Upper lobe of left lung (tissue), 6 donors: ENCODE measurements at places on chromosomes 7 and 10. TPM values are rescaled to one million over a fixed set of nuclear protein-coding genes. Genes with fewer than 3 reads are reported as not detected.
A peak's percentile ranks its signal among the peaks of the same experiment; 100 is the strongest.

Gene AP3M1
- 20.7 TPM for total RNA-seq

Gene GHRHR
- total RNA-seq, result 0.67 TPM

Gene NRG3
- total RNA-seq, result not detected

Gene DNAH11
- total RNA-seq, result 4.2 TPM

Gene LRRD1
- 0.20 TPM for total RNA-seq

Gene DLX5
- total RNA-seq, result not detected

Gene CCL24
- 7.6 TPM for total RNA-seq

Gene OPALIN
- total RNA-seq, result not detected

Gene FAM25G
- not detected for total RNA-seq

Gene GNAT3
- total RNA-seq, result not detected

Gene PLA2G12B
- total RNA-seq, result 12.2 TPM

Gene PHYHIPL
- not detected for total RNA-seq

DNA sequence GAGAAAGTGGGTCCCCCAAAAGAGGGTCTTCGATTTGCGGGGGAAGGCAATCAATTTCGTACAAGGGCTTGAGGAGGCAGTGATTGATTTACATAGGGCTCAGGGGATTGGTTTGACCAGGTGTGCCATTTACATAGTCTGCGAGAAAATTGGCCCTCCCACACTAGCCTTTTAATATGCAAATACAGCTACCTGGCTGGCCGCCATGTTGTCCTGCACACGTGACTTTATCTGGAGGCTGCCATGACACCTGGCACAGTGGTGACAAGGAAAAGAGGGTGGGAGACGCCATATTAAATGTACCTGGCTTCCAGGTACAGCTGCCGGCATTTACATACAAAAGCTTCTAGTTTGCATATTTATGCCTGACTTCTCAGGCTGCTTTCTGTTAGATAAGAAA, 1577.2 kb upstream of the LRRTM3 start:
- DNase-seq, result no peak

DNA sequence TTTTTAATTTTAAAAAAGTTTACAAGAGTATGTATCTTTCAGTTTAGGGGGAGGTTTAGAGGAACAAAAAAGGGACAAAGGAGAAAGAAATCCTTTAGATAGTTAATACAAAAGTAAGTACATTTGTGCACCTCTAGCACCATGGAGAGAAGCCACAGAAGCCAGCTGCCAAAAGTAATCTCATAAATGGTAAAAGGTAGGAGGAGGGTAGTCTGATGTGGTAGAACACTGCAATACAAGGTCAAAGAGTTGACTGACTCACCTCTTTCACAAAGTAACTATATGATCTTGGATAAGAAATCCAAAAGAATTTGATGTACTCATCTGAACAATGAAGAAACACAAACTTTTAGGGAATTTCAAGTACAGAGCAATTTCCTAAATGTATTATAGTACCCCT, 68.1 kb downstream of the CNOT4 start:
- DNase-seq, result no peak

- DNase-seq, result no peak
Observed at GRCh38 chr10:91598211-91598977, 34.5 kb downstream of the PPP1R3C start.

GRCh38 chr10:78904196-78904595, 164.6 kb upstream of the ZMIZ1 start:
- no peak for DNase-seq

GRCh38 chr7:4108951-4109350, 573.1 kb upstream of the FOXK1 start:
- no peak for DNase-seq

- peak; percentile 99 for DNase-seq
Observed at GRCh38 chr7:129825209-129825970, 127.4 kb downstream of the UBE2H start.

- no peak for DNase-seq
Observed at GRCh38 chr7:17274551-17275245, 23.8 kb upstream of the AHR start.

GRCh38 chr7:55641273-55641691, 69.0 kb upstream of the VOPP1 start:
- peak; percentile 30 for DNase-seq

GRCh38 chr7:143460271-143460979, 17.2 kb downstream of the TAS2R60 start:
- DNase-seq, result no peak

- no peak for DNase-seq
Observed at GRCh38 chr7:8155836-8156235, 106.1 kb downstream of the ICA1 start.

GRCh38 chr7:5598261-5598761, 174.7 kb upstream of the TNRC18 start:
- peak; percentile 55 for DNase-seq

- peak; percentile 67 for DNase-seq
Observed at GRCh38 chr7:55019191-55019690, 424 bp downstream of the EGFR start.

DNA sequence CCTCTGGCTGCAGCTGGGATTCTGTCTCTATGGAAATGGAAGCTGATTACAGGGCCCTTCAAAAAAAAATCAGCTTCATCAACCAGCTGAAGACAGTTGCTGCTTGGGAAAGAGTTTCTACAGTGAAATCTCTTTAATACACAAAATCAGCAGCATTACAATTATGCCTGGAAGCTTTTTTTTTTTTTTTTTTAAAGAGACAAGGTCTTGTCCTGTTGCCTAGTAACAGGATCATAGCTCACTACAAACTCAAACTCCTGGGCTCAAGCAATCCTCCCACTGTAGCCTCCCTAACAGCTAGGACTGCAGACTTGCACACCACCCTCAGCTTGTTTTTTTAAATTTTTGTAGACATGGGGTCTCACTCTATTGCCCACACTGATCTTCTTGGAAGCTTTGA, 94.5 kb downstream of the OR13A1 start:
- DNase-seq, result no peak

GRCh38 chr10:48469516-48470020, 135.3 kb downstream of the ARHGAP22 start:
- DNase-seq, result no peak

DNA sequence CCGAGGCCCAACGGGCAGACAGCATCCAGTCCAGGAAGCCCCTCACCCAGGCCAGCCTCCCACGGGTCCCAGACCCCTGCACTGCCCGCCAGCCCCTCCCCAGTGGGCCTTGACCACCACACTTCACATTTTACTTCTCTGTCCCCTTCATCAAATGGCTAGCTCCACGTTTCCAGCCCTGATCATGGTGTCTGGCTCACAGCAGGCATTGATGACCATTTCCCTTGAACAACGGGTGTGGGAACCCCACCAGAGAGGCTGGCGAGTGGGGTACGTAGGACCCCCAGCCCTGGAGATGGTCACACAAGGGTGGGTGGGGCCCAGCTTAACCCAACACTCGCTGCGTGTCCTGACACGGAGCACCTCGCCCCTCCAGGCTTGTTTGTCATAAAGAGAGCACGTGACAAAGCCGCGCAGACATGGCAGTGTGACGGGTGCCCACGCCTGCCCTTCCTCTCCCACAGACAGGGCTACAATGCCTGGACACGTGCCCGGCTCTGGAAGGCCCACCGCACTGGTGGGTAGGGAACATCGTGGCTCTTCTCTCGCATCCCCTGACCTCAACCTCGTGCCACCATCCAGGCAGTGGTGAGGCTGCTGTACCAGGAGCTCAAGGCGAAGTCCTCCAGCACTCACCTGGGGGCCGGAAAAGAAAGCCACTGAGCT, 267.7 kb downstream of the MAD1L1 start:
- no peak for DNase-seq

- no peak for DNase-seq
Observed at GRCh38 chr10:70311698-70312097, 27.9 kb upstream of the NPFFR1 start.

- no peak for DNase-seq
Observed at GRCh38 chr10:37821237-37821636, 36.2 kb downstream of the ZNF248 start.

GRCh38 chr7:7761340-7761973, 43.0 kb upstream of the RPA3 start:
- no peak for DNase-seq

- DNase-seq, result no peak
Observed at GRCh38 chr7:140609646-140610045, 31.0 kb downstream of the DENND2A start.

DNA sequence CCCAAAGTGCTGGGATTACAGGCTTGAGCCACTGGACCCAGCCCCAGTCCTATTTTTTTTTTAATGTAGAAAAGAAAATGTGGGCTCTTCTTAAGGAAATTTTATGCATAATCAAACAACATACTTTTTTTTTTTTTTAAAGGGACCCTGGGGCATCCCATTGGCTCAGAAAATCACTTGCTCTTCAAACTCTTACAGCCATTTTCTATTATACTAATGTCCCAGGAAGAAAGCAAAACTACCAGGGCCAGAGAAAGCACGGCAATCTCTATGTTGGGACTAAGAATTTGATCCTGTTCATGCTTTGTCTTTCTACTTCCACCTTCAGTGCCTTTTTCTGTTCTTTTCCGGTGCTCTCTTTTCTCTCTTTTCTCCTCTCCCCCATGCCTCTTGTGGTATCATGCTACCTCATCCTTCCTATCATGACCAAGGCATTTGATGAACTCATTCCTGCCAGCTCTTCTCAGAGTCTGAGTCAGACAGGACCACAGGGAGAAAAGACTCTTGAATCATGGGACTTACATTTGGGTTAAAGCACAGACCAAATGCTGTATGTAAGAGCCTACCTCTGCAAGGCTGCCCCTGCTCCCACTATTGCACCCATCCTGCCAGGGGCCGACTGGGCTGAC, 76.4 kb upstream of the CCNY start:
- no peak for DNase-seq

- no peak for DNase-seq
Observed at GRCh38 chr7:150731916-150732315, 5.3 kb upstream of the GIMAP5 start.

GRCh38 chr10:55653531-55653930, 707.5 kb downstream of the ZWINT start:
- no peak for DNase-seq

GRCh38 chr10:100736809-100737354, 8.5 kb upstream of the PAX2 start:
- DNase-seq, result no peak

DNA sequence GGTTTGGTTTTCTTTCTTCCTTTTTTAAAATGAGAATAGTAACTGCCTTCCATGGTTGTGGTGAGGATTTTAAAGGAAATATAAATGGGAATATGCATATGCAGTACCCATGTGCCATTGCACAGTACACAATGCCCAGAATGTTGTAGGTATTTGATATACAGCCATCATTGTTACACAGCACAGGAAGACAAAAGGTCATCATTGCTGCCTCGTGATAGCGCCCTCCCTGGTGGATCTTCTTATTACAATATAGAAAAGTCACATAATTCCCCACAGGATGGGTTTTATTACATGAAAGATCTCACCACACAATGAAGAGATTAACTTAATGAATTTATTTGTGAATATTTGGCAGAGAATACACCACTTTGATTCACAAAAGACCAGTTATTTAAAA, 76.5 kb downstream of the PPP1R17 start:
- DNase-seq, result no peak

DNA sequence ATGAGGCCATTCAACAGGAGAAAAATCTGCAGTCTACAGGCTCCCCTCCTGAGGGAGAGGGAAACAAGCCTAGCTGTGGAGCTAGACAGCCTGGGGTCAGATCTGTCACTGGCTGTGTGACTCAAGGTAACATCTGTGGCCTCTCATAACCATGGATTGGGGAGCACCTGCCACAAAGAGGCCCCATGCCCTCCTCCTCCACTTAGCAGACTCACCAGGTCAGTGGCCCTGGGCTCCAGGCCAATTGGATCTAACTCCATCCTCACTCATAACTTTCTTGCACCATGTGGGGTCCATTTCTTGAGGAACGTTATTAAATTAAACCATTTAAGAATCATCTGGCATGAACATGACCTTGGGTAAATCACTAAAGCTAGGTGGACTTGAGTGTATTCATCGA, 1.8 kb downstream of the GDF10 start:
- no peak for DNase-seq

GRCh38 chr7:32479574-32480200, 10.5 kb downstream of the LSM5 start:
- no peak for DNase-seq

DNA sequence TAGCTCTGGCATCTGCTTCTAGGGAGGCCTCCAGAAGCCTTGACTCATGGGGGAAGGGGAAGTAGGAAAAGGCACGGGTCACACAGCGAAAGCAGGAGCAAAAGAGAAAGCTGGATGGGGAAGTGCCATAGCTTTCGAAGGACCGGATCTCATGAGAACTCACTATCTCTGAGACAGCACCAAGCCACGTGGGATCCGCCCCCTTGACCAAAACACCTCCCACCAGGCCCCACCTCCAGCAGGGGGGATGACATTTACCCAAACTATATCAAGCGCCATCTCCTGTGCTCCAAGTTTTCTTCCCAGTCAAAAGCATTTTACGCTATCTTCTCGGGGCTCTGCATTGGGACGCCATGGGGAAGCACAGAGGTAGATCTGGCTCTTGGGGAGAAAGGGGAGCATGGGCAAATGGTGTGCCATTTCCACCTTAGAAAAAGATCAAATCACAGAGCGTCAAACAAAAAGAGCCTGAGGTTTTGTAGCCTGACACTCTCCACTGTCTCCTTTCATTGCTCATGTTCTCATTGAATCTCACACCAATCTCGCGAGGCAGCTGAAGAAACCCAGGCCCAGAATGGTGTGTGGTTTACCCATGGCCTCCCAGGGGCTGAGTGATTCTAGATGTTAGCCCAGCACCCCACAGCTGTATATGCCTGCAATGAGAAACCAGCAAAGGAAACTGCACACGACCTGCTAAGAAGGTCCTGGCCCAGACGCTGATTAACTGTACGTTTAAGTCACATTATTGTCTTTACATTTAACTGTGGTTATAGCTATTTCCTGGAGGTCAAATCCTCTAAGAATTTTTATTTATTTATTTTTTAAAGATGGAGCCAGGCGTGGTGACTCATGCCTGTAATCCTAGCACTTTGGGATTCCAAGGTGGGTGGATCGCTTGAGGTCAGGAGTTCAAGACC, 8.1 kb upstream of the OLAH start:
- no peak for DNase-seq

GRCh38 chr10:131931981-131932380, 31.2 kb downstream of the PPP2R2D start:
- no peak for DNase-seq

- peak; percentile 95 for DNase-seq
Observed at GRCh38 chr7:79453558-79454360, at the start of gene MAGI2. MAGI2 (minus strand) TSS chr7:79453667; CDS start chr7:79453320, 347 bp downstream.

DNA sequence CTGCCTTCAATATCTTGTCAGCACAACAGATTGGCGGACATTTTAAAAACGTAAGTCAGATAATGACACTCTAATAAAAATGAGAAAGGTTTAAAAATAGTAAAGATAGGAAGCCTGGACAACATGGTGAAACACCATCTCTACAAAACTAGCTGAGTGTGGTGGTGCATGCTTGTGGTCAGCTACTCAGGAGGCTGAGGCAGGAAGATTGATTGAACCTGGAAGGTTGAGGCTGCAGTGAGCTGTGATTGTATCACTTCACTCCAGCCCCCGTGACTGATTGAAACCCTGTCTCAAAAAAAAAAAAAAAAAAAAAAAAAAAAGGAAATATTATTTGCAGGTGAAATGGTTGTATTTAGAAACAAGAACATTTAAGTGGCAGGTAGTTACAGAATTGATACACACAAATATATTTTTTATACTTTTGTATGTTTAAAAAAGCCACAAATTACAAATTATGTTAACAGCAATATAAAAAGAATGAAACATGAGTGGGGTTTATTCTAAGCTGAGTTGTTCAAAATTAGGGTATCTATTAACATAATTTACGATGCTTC, 141.9 kb downstream of the ADK start:
- DNase-seq, result no peak
